ENCODE measurements at places on chromosomes 16 and 17.
A peak's percentile ranks its signal among the peaks of the same experiment; 100 is the strongest.

DNA sequence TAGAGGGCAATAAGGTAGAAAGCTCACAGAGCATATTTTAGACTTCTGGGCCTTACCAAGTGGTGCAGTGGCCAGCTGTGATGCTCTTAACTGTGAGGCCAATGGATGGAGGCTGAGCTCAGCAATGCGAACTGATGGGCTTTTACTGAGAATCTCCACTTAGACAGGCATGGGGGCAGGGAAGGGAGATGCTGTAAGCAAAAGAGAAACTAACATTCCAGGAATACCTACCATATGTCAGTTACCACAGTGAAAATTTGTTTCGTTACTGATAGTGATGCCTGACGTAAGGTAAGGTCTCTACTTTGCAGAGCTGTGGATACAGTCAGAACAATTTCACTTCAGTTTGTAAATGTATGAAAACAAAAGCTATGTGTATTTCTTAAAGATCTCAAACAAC, 250.6 kb upstream of the ZFHX3 start:
- DNase-seq = no peak

GRCh38 chr16:53518550-53519416, 15.8 kb upstream of the AKTIP start:
- DNase-seq = peak; percentile 77

DNA sequence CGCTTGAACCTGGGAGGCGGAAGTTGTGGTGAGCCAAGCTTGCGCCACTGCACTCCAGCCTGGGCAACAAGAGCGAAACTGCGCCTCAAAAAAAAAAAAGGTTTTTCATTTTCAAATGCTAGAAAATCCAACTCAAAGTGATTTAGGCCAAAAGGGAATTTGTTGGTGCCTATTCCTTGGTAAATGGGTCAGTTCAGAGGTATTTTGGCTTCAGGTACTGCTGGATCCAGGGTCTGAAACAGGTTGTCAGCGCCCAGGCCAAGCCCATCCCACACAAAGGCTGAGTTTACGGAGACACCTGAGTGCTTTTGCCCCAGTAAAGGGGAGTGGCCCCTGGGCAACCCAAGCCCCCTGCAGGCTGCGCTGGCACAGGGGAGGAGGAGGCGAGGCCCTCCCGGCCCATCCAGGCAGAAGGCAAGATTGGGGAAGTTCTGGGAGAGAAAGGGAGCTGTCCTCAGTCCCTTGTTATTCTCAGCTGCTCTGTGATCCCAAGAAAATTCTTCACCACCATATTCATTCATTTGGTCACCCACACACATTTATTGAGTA, 8.5 kb upstream of the JPH3 start:
- no peak for DNase-seq

DNA sequence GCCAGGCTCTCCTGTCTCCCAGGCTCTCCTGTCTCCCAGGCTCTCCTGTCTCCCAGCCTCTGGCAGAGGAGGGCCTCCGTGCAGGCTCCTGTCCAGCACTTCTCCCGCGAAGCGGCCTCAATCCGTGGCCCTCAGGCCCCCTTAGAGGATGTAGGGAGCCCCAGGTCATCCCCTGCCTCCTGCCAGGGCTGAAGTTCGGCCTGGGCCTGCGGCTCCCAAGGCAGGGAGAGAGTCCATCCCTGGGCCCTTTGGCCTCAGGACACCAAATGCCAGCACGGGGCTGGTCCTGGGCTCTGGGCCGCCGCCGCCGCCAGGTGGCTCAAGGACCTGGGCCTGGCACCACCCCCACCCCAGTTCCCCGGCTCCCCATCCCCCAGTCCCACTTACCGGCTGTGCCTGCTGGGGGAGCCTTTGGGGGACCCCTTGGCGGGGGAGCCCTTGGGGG, 370 bp downstream of the EVPL start:
- DNase-seq = no peak

GRCh38 chr17:56593086-56593645, 333 bp upstream of the NOG start:
- peak; percentile 80 for DNase-seq

- DNase-seq = no peak
Measured at GRCh38 chr17:8320990-8321389, 10.9 kb downstream of the ARHGEF15 start.

- no peak for DNase-seq
Measured at GRCh38 chr16:19166500-19166899, 1.5 kb upstream of the SYT17 start.

GRCh38 chr17:66789961-66790437, 44.9 kb upstream of the CACNG5 start:
- no peak for DNase-seq

All from stimulated activated naive CD8-positive, alpha-beta T cell treated with anti-CD3 and anti-CD28 coated beads, Interleukin-15, amount 100 ng/mL, for 72 hours (primary cell).